ENCODE measurements at places on chromosomes 5 and 9. TPM values are rescaled to one million over a fixed set of nuclear protein-coding genes. Genes with fewer than 3 reads are reported as not detected.

Gene REEP2
- total RNA-seq: 31.4 TPM

Gene IRGM
- total RNA-seq: not detected

Gene ST6GALNAC4
- total RNA-seq: 43.2 TPM

Gene LCP2
- total RNA-seq: not detected

Gene SURF2
- 5.5 TPM for total RNA-seq

Gene DMRT2
- not detected for total RNA-seq

Gene MYOT
- total RNA-seq: not detected

Gene CYSRT1
- 2.3 TPM for total RNA-seq

Gene CER1
- total RNA-seq: not detected

Gene F12
- total RNA-seq: 2.8 TPM

Gene BAG1
- total RNA-seq: 16.8 TPM

Gene MEIKIN
- total RNA-seq: not detected

Gene OGN
- under 0.01 TPM for total RNA-seq

Gene ORM2
- total RNA-seq: not detected

Gene NR2F1-AS1
- total RNA-seq: 11.2 TPM
